ENCODE measurements at places on chromosomes 5 and 9.
A peak's percentile ranks its signal among the peaks of the same experiment; 100 is the strongest.

DNA sequence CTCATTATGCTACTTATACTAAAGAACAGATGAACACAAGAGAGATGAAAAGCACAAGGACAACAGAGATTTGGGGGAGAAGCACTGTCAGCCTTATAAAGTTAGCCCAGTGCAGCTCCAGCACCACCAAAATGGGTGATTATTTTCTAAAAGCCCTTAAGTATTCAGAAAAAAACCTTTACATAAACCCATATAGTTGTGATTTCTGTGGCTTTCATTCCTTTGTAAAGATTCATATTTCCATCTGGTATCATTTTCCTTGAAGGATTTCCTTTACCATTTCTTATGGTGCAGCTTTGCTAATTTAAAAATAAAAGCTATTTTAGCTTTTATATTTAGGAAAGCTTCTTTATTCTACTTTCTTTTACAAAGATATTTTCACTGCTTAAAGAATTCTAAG is 311.0 kb downstream of the TMEM167A start:
- no peak for DNase-seq

DNA sequence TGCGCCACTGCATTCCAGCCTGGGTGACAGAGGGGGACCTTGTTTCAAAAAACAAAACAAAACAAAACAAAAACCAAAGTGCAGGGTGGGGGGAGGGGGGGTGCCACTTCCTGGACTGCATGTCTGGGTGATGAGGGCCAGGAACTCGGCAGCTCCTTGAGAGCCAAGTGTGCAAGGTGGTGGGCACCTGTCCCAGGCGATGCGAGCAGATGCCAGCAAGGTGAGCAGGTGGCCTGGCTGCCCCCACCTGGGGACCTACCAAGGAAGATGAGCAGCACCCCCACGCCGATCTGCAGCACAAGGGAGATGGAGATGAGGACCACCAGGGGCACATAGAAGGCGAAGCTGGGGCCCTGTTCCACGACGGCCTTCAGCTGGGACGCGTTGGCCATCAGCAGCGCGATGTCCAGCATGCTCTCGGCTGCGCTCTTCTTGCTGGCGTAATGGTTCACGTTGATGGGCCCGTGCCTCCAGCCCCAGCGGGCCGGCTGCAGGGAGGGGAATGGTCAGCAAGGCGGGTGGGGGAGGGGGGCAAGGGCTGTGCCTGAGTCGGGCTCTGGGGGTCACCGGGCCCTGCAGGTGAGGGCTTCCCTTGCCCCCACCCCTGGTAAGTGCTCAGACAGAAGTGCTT is 7.8 kb downstream of the NINJ1 start:
- no peak for DNase-seq

- no peak for DNase-seq
Measured at GRCh38 chr5:5360941-5361520, 61.4 kb upstream of the ICE1 start.

GRCh38 chr9:20618361-20618802 is 3.9 kb downstream of the MLLT3 start:
- no peak for DNase-seq

DNA sequence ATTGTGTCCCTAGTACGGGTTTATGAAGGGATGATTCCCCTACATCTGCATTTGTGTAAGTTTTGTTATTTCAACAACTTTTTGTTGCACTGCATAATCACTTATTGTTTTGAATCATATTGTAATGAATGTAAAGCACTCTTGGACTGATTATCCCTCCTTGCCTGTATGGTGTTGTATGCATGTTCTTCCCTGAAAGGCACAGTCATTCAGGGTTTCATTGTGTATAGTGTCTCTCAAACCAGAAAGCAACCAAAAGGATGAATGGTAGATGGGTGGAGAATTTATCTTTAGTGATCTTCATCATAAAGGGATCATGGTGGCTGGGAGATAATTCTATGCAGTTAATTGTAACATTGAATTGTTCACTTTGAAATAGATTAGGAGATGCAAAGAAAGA is 247.3 kb downstream of the BRINP1 start:
- DNase-seq, result no peak

- DNase-seq, result no peak
Measured at GRCh38 chr9:96464426-96464825, 14.5 kb downstream of the HABP4 start.

DNA sequence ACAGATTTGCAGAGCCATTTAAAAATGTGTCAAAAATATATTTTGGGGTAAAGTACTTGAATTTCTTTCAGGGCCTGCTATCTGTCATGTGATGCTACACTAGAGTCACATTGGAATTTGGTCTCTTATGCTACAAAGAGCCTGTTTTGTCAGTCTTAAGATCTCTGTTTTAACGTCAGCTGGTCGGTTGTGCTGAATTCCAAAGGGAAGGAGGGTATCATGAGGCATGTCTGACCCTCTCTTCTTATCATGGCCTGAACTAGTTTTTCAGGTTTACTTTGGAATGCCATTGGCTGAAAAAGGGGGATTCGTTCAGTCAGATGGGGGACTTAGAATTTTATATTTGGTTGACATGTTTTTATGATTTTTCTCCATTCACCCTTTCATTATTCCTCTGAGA is 290.6 kb downstream of the CD180 start:
- no peak for DNase-seq

DNA sequence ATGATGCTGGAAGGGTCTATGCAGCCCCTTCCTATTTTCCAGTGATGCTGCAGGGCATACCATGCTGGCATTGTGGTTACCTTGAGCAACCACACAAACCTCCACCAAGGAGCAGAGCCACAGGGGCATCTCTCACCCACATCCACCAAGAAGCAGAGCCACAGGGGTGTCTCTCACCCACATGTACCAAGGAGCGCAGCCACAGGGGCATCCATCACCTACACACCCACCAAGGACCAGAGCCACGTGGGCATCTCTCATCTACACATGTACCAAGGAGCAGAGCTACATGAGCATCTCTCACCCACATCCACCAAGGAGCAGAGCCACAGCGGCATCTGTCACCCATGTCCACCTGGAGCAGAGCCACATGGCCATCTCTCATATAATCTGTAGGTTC is 8.8 kb upstream of the GM2A start:
- no peak for DNase-seq

GRCh38 chr5:101585366-101585765 is 682.3 kb upstream of the ST8SIA4 start:
- DNase-seq, result no peak

GRCh38 chr9:86766912-86767311 is 180.4 kb downstream of the GAS1 start:
- DNase-seq, result no peak

DNA sequence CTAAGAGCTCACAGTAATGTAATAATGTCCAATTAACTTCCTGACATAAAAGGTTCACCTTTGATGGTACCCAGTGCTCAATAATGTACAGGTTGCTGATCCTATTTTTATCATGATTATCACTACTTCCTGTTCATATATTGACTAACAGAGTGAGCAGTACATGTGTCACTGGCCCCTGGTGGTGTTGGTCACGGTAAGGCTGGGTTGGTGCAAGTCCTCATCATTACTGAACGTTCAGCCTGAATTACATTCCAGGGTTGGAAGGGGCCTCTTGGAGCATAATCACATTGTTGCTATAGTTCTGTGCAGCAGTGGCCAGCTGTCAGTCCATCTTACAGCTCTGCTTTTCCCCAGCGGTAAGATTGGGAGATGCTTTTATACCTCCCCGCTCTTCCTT is 24.2 kb upstream of the CKMT2 start:
- no peak for DNase-seq

GRCh38 chr5:10695055-10695649 is 65.9 kb downstream of the DAP start:
- peak; percentile 26 for DNase-seq

DNA sequence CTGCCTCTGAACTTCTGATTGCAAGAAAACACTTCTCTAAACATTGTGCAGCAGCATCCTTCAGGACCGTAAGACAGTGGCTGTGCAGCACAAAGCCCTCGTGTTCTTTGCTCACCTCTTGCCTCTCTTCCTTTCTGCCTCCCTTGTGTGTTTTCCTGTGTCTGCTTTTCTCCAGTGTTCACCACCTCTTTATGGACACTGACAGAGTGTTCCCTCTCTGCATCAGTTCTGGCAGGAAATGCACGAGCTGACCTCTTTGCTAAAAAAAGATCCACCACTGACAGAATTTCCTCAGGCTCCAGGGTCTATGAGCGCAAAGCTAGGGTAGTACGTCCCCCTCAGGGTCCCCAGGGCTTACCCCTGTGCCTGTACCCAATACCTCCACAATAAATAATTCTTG is 74.3 kb downstream of the C5orf15 start:
- DNase-seq, result no peak

Data from GM18507 (cell line).